Mucosa of gallbladder (tissue), 1 donor: ENCODE measurements at places on chromosomes 6 and 20. TPM values are rescaled to one million over a fixed set of nuclear protein-coding genes. Genes with fewer than 3 reads are reported as not detected.

DNA sequence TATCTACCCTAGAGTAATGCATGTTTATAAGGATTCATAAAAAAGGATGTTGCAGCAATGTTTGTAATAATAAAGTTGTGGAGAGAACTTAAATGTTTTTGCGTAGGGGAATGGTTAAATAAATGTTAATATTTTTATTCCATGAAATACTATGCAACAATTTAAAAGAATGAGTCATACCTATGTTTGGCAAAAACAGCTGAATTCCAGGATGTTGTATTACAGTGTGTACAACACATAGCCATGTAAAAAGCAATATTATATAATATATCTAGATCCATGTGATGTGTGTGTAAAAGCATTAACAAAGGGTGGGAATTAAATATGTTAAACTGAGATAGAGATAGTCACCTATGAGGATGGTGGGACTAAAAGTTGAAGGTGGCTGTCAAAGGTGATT, 21.1 kb upstream of the PKIB start:
- DNase-seq, result no peak

DNA sequence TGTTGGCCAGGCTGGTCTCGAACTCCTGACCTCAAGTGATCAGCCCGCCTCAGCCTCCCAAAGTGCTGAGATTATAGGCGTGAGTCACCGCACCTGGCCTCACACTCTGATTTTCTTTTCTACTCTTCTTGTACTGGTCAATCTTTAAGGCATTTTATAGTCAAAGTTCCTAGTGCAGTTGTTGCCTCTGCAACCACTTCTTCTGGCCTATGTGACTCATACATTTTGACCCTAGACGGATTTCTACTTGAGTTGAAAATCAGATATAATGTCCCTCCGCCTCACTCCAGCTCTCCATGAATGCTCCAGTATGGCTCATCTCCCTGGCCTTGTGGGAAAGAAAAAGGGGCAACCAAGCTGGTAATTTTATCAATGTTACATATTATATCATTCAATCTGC, 42.4 kb downstream of the TNFRSF21 start:
- no peak for DNase-seq

The UBE2C gene
- 2.9 TPM for total RNA-seq

The NNAT gene
- 6.3 TPM for total RNA-seq

DNA sequence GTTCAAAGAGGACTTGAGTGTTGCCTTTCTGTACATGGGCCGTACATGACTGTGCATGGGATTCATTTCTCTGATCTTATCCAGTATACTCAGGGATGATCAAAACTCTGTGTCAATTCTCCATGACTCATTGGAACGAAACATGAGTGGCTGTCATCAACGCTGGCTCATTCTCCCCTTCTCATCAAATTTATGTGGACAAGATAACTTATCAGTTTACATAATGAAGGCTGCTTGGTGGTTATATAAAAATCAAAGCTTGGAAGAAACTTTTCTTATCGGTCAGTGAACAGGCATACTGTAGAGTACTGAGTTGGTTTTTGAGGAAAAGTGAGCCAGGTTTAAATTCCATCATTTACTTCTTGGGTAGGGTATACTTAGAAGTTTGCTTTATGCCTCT, 24.9 kb downstream of the CRISP1 start:
- DNase-seq, result no peak

The SLC17A9 gene
- total RNA-seq, result 19.8 TPM

DNA sequence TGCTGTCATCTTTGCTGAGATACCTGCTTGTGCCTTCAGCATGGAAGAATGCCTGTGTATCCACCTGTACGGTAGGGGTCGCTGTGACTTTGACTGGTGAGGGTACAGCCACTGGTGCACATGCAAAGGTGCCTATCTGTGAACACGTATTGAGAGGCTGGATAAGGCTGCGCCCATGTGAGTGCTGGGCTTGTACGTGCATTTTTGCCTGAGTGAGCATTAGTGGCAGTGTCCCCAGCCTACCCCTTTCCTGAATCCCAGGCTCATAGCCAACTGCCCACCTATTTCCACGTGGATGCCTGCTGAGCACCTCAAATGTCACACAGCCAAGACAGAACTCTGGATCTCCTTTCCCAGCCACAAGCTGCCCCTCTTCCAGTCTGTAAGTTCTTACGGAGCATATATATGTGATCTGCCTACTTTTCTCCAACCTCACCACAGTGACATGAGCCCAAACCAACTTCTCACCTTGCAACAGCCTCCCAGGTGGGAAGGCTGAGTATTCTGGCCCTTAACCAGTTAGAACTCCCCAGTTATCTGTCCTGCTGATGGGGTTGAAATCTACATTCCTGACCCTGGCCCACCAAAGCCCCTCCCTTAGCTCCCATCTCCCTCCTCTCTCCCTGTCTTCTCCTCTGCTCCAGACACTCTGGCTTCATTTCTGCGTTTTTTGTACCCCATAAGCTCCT, 1.1 kb upstream of the SLC2A10 start:
- no peak for DNase-seq

DNA sequence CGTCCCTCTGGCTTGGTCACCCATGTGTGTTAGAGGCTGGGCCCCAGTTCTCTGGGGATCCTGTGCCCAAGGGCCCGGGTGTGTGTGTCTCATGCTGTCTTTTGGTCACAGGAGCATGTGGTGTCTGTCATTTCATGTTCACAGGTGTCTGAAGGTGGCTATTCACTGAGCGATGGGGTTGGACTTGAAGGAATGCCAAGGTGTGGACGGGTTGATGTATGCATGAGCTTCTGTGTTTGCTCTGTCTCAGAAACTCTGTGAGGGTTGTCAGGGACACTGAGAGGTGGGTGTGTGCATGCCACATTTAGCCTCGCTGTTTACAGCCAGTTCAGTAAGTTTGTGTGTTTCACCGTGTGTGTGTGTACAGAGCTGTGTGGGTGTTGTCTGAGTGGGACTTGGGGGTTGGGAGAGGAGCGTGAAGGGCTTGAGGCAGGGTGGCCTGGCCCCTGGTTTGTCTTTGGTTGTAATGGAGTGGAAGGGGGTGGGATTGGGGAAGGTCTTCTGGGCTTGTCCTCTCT, 1.2 kb downstream of the DDR1 start:
- peak; percentile 77 for DNase-seq

DNA sequence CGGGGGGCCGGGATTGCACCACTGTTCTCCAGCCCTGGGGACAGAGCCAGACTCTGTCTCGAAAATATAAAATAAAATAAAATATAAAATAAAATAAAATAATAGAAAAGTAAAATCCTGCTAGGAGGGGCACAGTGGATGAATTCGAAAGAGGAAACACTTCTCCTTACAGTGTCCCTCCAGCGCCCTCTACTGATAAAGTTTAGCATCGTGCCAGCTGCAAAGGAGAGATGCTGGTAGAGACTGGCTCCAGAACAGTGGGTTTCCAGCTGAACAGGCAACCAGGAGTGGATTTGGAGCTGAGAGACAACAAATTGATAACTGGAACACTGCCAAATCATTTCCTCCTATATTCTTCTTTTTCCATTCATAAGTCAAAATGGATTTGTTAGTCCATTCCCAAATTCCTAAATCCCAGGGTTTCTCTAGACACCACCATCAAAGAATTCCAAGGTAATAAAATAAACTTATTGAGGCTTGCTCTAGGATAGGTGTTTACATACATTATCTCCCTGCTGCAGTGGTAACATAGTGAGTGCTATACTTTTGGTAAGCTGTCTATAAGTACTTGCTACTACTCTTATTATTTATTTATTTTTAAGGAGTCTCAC, 31.7 kb upstream of the TBPL1 start:
- peak; percentile 83 for DNase-seq
